ENCODE measurements at places on chromosomes 1 and 21.

GRCh38 chr21:16419188-16419921 lies 689.6 kb downstream of the USP25 start:
- DNase-seq, result peak; percentile 27

DNA sequence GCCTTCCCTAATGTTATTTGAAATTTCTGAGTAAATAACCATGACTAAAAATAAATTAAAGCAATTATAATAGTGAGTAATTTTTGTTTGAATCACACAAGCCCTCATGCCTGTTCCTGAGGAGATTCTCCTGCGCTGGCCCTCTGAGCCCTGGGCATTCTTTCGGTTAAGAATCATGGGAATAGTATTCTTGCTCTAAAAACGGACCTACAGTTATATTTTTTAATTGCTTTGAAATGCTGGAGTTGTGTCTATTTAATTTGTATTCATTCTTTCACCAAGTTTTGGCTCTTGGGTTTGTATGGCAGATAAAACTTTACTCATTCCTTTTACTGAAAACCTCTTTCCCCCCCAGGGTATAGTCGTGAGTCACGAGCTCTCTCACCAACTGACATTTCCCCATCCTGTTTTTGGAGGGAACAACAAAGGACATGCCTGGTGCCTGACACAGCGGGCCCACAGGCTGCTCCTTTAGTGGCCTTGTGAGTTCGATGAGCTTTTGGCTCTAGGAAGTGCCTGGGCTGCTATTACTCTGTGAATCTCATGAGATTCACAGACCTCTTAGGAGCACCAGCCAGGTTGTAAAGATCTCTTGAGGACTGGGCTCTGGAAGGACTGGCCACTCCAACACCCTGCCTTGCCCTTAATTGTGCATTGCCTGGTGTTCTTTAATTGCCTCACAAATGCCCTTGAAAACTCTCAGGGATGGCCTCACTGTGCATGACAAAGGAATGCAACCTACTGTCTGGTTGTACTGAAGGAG lies 58.6 kb downstream of the DDR2 start:
- DNase-seq, result no peak

- no peak for DNase-seq
These were observed 8.1 kb upstream of the MAP1LC3C start for GRCh38 chr1:242006976-242007375.

- DNase-seq, result no peak
These were observed 27.1 kb downstream of the KAZN start for GRCh38 chr1:14625572-14625971.

- DNase-seq, result no peak
These were observed 8.8 kb downstream of the SYF2 start for GRCh38 chr1:25223471-25223870.

- DNase-seq, result no peak
These were observed 8.1 kb downstream of the DNASE2B start for GRCh38 chr1:84406346-84406861.

GRCh38 chr21:46618738-46619379 lies 14.0 kb upstream of the S100B start:
- no peak for DNase-seq

GRCh38 chr1:167454304-167454893 lies 63.9 kb downstream of the CD247 start:
- no peak for DNase-seq

DNA sequence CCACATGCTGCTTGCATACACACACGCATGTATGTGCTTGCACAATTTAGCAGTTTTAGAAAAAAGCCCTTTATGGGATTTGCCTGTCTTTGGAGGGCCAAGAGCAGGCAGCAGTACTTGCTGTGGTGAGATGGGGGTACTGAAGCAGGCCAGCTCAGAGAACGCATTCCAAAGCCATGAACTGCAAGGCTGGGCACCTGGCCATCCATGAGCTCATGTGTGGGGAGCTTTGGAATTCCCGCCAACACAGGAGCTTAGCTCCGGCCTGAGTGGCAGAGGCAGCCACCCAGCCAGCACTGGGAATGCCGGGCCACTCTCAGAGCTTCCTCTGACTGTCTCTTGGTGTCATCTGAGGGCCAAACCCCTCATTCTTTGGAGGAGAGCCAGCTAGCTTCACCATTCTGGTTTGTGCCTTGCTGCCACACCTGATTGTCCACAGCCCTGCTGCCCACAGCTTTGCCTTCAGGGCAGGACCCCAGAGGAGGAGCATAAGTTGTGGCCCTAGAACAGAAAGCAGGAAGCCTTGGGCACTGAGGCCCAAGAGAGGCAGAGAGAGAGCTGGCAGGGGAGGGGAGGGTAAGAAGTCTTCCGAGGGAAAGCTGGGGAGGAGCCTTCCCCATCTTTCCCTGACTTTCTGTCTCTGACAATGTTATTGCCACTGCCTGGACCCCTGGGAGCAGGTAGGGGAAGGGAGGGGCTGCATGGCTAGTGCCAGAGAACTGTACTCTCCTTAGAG lies 92.1 kb upstream of the POU3F1 start:
- DNase-seq, result peak; percentile 58

- no peak for DNase-seq
These were observed 126.1 kb downstream of the PSMG1 start for GRCh38 chr21:39057121-39057520.

- no peak for DNase-seq
These were observed 35.4 kb upstream of the FGGY start for GRCh38 chr1:59261537-59261936.

GRCh38 chr1:171966426-171967220 lies 125.3 kb downstream of the DNM3 start:
- no peak for DNase-seq

DNA sequence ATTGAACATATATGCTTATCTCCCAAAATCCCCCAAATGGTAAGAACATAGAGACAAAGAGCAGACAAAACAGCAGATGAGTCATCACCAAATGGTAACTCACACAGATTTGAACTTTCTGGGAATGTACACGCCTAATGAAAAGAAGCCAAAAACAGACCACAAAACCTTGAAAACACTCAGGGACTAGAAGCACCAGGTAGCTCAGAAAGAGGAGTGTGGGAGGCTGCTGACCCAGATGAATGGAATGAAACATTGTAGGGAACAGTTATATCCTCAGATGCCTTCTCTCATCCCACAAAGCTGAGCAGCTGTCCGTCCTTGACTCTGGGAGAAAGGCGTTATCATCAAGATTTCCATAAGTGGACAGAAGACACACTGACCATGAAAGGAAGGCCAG lies 307.0 kb upstream of the USP25 start:
- no peak for DNase-seq
